ENCODE measurements at places on chromosomes 2 and 18. TPM values are rescaled to one million over a fixed set of nuclear protein-coding genes. Genes with fewer than 3 reads are reported as not detected.

HAAO gene
- total RNA-seq, result 22.0 TPM

RBM44 gene
- 3.2 TPM for total RNA-seq

FANCL gene
- total RNA-seq, result 28.6 TPM

PROKR1 gene
- not detected for total RNA-seq

CNDP1 gene
- total RNA-seq, result not detected

ADD2 gene
- 5.3 TPM for total RNA-seq

CPLX4 gene
- total RNA-seq, result not detected

RESP18 gene
- total RNA-seq, result not detected

SCN3A gene
- total RNA-seq, result 19.3 TPM

CELF4 gene
- total RNA-seq, result not detected

OSR1 gene
- total RNA-seq, result 79.1 TPM

CRYBA2 gene
- total RNA-seq, result not detected

CYP27C1 gene
- 0.42 TPM for total RNA-seq

CYS1 gene
- 13.9 TPM for total RNA-seq

KCNJ13 gene
- total RNA-seq, result not detected

CCDC178 gene
- total RNA-seq, result 1.9 TPM

FAM117B gene
- 4.3 TPM for total RNA-seq

ANKRD36 gene
- total RNA-seq, result 62.6 TPM

EVA1A gene
- total RNA-seq, result 1.7 TPM

CD8B2 gene
- total RNA-seq, result 0.09 TPM

WNT10A gene
- total RNA-seq, result not detected

MPP4 gene
- 1.0 TPM for total RNA-seq

ANAPC1 gene
- 29.2 TPM for total RNA-seq

EFHD1 gene
- 236 TPM for total RNA-seq

RAB31 gene
- total RNA-seq, result 145 TPM

ERFE gene
- total RNA-seq, result 2.5 TPM

MALL gene
- total RNA-seq, result 32.8 TPM

SULT6B1 gene
- not detected for total RNA-seq

GPBAR1 gene
- total RNA-seq, result 1.6 TPM

EHD3 gene
- 28.8 TPM for total RNA-seq

AQP12B gene
- not detected for total RNA-seq

ZSWIM2 gene
- total RNA-seq, result not detected

SNTG2 gene
- total RNA-seq, result 4.5 TPM

STAT4 gene
- 3.8 TPM for total RNA-seq

ZNF2 gene
- 5.9 TPM for total RNA-seq

SERPINB10 gene
- not detected for total RNA-seq

SP5 gene
- 3.2 TPM for total RNA-seq

KATNAL2 gene
- 3.2 TPM for total RNA-seq

BIN1 gene
- 22.9 TPM for total RNA-seq

SGO2 gene
- 3.2 TPM for total RNA-seq

ARMC9 gene
- 50.7 TPM for total RNA-seq

CHRND gene
- total RNA-seq, result not detected

EFR3B gene
- 1.3 TPM for total RNA-seq

IL36A gene
- not detected for total RNA-seq

PASK gene
- 8.7 TPM for total RNA-seq

VIT gene
- 29.2 TPM for total RNA-seq

CFC1 gene
- not detected for total RNA-seq

SLC9A4 gene
- 0.15 TPM for total RNA-seq

SPDYA gene
- total RNA-seq, result 5.3 TPM

HK2 gene
- 26.4 TPM for total RNA-seq

ABHD3 gene
- 21.7 TPM for total RNA-seq

MITD1 gene
- total RNA-seq, result 20.2 TPM

GDF7 gene
- total RNA-seq, result 16.4 TPM

Measured in aorta (tissue), 5 donors.